ENCODE measurements at places on chromosomes 11 and 22. TPM values are rescaled to one million over a fixed set of nuclear protein-coding genes. Genes with fewer than 3 reads are reported as not detected.

DNA sequence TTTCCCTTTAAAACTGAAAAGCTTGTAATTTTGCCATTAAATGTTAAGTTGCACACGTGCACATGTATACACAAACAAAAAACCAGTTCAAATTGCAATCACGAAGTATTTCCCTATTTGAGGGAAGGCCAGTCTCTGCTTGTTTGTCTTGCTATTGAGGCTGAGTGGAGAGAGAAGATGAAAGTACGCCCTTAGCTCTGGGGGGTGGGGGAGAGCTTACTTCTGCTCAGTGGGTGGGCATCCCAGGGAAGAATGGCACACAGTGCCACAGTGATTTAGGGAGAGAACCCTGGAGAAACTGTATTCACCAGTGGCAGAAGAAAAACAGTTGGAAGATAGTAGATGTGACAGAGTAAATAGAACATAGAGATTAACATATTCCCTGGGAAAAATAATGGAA is 8.7 kb downstream of the YAP1 start:
- H3K27me3 ChIP-seq = no peaks in the 10 kb centered on the region
- H3K4me1 ChIP-seq = peaks cover 10% of the 10 kb centered on the region
- no peak for DNase-seq
- peak overlapping the region; percentile 48 for H3K27ac ChIP-seq
- H3K36me3 ChIP-seq = no peaks in the 10 kb centered on the region

DNA sequence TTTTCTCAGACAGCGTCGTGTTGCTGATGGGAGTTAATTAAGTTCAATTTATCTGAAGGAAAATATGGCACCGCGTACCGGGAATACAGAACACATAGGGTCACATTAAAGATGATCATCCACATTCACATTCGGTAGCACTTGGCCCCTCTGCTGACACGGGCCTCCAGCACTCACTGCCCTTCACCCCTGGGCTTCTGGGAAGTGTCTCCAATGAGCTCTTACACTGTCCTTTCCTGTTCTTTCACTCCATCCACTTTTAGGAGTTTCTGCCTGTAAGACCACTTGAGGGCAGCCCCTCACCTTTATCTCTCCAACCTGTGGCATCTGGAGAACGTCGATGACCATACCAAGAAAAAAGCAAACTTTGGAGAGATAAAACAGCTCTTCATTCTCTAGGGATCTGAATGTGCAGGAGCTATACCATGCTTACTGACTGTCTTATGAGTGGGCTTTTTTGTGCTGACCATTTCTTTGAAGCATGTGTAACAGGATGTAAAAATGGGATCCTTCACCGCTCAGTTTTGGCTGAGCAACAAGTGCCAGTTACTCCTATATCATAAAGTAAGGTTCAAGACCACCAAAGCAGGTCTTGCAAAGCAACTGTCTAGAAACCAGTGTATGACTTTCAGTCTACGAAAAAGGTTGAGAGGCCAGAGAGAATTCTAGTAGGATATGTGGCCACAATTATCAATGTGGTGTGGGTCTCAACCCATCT is 1.1 kb upstream of the SERGEF start:
- H3K4me1 ChIP-seq = no peaks in the 10 kb centered on the region
- no peak for DNase-seq
- no peaks in the 10 kb centered on the region for H3K27me3 ChIP-seq
- no peaks in the 10 kb centered on the region for H3K36me3 ChIP-seq
- H3K4me3 ChIP-seq = peak overlapping the region; percentile 78

LGR4 gene
- total RNA-seq = 34.2 TPM

PRMT3 gene
- total RNA-seq = 14.9 TPM

SF3A1 gene
- 68.6 TPM for total RNA-seq

GRCh38 chr11:36030731-36031281 is 86.9 kb downstream of the LDLRAD3 start:
- H3K27ac ChIP-seq = no peak overlapping the region
- no peak for DNase-seq
- no peaks in the 10 kb centered on the region for H3K27me3 ChIP-seq
- H3K4me3 ChIP-seq = no peak overlapping the region
- H3K36me3 ChIP-seq = no peaks in the 10 kb centered on the region

ZP1 gene
- total RNA-seq = 0.32 TPM

NCAM1 gene
- 3.6 TPM for total RNA-seq

DNA sequence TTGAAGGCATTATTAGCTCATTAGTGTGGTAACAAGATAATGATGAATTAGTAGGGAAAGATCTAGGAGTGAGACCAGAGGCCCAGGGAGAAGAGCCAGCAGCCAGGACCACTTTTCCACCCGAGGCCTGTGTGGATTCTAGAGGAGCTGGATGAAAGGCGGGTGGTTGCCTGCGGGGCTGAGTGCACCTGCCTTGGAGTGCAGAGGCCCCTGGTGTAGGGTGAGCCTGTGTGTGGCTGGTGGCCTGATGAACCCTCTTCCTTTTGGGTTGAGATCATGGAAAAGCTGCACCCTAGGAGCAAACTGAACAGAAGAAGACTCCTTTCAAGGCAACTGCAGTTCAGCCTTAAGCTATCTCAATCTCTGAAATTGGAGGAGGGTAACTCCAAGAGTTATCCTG is 5.9 kb upstream of the TP53AIP1 start:
- DNase-seq = no peak
- no peaks in the 10 kb centered on the region for H3K36me3 ChIP-seq
- H3K27ac ChIP-seq = no peak overlapping the region
- no peaks in the 10 kb centered on the region for H3K4me1 ChIP-seq
- H3K4me3 ChIP-seq = no peak overlapping the region
- H3K27me3 ChIP-seq = peaks cover 6% of the 10 kb centered on the region

TRPM5 gene
- total RNA-seq = not detected

SCGB2A2 gene
- total RNA-seq = 715 TPM

PDXP gene
- 4.2 TPM for total RNA-seq

GRCh38 chr11:20156280-20156875 is 3.9 kb downstream of the DBX1 start:
- no peak for DNase-seq
- no peak overlapping the region for H3K27ac ChIP-seq
- H3K4me1 ChIP-seq = no peaks in the 10 kb centered on the region
- no peaks in the 10 kb centered on the region for H3K36me3 ChIP-seq
- H3K4me3 ChIP-seq = peak overlapping the region; percentile 52

- H3K27ac ChIP-seq = peak overlapping the region; percentile 70
- peaks cover 4% of the 10 kb centered on the region for H3K4me1 ChIP-seq
- no peaks in the 10 kb centered on the region for H3K27me3 ChIP-seq
These were observed 33.6 kb downstream of the TMEM184B start for GRCh38 chr22:38239101-38239761.

DNA sequence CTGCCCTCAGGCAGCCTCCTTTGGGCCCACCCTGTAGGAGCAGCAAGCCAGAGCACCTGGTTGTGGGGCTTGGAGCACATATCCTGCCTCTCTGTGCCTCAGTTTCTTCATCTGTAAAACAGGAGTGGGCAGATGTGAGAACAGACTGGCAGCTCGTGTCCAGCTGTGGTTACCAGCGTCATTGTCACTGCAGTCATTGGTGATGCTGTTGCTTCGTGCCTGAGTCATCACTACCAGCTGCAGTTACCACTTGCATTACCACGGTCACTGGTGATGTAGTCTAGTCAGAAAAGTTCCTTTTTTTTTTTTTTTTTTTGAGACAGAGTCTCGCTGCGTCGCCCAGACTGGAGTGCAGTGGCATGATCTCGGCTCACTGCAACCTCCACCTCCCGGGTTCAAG is 20.4 kb downstream of the RSPH14 start:
- H3K27me3 ChIP-seq = no peaks in the 10 kb centered on the region
- no peak for DNase-seq
- no peak overlapping the region for H3K4me3 ChIP-seq
- no peaks in the 10 kb centered on the region for H3K4me1 ChIP-seq
- H3K27ac ChIP-seq = no peak overlapping the region
- no peaks in the 10 kb centered on the region for H3K36me3 ChIP-seq

DNA sequence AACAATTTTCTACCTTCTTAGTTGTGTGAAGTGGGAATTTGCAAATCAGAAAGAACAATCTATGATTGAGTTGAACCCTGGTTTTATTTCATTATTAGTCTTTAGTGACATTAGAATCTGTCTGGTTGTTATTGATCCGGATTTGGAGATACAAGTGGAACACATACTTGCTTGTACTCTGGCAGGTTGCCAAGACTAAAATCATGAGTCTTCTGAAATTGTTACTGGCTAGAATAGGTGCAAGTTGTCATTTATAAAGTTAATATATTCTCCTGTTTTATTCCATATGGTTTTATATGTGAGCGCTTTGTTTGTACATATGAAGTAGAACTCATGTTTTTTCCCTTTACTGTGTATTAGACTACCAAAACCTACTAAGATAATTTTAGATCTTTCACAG is 23.0 kb downstream of the CCDC15 start:
- no peak overlapping the region for H3K4me3 ChIP-seq
- no peaks in the 10 kb centered on the region for H3K4me1 ChIP-seq
- no peak for DNase-seq
- no peaks in the 10 kb centered on the region for H3K27me3 ChIP-seq

GRCh38 chr11:119403021-119403420 is 20.0 kb downstream of the THY1 start:
- no peak overlapping the region for H3K4me3 ChIP-seq
- no peak overlapping the region for H3K27ac ChIP-seq
- H3K4me1 ChIP-seq = no peaks in the 10 kb centered on the region
- H3K27me3 ChIP-seq = no peaks in the 10 kb centered on the region

DNA sequence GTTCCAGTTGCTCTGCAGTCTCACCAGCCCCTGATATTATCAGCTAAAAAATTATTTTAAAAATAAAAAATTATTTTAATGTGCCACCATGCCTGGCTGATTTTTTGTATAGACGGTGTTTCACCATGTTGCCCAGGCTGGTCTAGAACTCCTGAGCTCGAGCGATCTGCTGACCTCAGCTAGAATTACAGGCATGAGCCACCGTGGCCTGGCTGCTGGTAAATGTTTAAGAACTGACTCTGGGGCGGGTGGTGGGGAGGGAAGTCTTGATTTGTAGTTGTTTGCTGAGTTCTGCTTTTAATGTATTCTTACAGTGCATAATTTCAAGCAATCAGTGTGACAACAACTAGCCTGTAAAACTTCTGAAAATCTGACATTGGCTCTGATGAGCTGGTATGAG is 120.9 kb upstream of the PLET1 start:
- H3K27ac ChIP-seq = no peak overlapping the region
- H3K4me3 ChIP-seq = no peak overlapping the region
- no peaks in the 10 kb centered on the region for H3K4me1 ChIP-seq
- H3K36me3 ChIP-seq = no peaks in the 10 kb centered on the region
- H3K27me3 ChIP-seq = no peaks in the 10 kb centered on the region

PDGFD gene
- 76.0 TPM for total RNA-seq

DNA sequence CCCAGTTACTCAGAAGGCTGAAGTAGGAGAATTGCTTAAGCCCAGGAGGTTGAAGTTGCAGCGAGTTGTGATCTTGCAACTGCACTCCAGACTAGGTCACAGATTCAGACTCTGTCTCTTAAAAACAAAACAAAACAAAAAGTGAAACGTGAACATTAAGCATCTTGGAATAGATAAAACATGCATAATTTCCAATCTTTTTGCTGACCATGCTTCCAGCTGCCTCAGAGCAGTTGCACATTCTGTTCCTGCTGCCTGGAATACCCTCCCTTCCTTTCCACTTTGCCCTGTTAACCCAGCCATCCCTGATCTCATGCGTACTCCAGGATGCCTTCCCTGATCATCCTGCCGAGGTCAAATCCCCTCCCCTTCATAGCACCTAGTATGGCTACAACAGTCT is 718 bp upstream of the CCDC88B start:
- no peak overlapping the region for H3K4me3 ChIP-seq
- peaks cover 4% of the 10 kb centered on the region for H3K4me1 ChIP-seq
- H3K36me3 ChIP-seq = no peaks in the 10 kb centered on the region
- H3K27me3 ChIP-seq = no peaks in the 10 kb centered on the region
- no peak overlapping the region for H3K27ac ChIP-seq

DNA sequence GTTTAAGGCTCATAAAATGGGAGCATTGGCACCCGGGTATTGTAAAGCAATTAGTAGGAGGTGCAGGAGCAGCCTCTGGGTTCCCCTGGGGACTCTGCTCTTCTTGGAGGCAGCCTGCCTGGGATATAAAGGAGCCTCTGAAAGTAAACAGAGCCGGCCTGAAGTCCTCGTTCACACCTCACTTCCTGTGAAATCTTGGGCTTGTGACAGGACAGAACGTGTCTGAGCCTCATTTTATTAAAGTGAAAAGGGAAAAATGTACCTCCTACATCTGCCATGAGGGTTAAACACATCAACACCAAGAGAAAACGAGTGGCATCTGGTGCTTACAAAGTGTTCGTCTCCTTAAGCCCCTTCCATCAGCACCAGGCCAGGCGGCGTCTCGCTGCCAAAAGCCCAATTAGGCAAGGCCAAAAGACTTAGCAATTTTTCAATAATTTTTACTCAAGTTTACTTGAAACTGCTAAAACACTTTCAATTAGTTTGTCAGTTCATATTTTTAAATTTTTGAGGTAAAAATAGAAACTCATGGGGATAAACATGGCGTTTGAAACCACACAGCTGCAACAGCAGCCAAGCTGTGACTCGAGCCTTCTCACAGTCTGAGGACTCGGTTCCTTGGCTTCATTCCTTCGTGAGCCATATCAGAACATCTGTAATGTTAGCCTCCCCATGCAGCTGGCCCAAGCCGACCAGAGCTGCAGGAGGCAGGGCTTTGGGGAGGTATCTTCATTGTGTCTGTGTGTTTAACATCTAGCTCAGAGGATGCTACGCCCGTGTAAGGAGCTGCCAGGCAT is 33.6 kb downstream of the MAP6 start:
- no peak overlapping the region for H3K4me3 ChIP-seq
- DNase-seq = no peak
- no peaks in the 10 kb centered on the region for H3K27me3 ChIP-seq
- no peak overlapping the region for H3K27ac ChIP-seq

- no peak overlapping the region for H3K27ac ChIP-seq
- no peak overlapping the region for H3K4me3 ChIP-seq
- H3K27me3 ChIP-seq = no peaks in the 10 kb centered on the region
- H3K4me1 ChIP-seq = no peaks in the 10 kb centered on the region
These were observed 23.0 kb downstream of the FZD4 start for GRCh38 chr11:86932259-86932585.

DNA sequence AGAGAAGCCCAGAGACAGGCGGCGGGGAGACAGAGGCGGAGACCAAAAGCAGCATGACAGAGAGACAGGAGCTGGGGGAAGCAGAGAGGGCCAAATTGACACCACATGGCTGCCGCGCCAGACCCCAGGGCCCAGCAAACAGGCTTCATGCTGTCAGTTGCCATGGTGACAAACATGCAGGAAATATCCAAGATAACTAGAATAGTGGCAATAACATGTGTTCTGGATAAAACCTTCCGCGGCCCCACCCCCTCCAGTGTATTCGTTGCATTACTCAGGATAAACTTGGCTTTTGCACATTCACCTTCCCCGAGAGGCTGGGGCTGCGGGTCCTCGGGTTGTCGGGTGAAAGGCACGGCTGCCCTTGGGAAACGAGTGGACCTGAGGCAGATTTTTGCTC is 49.9 kb upstream of the CDON start:
- peak overlapping the region; percentile 80 for H3K27ac ChIP-seq
- H3K4me1 ChIP-seq = peaks cover 14% of the 10 kb centered on the region
- no peak for DNase-seq
- H3K36me3 ChIP-seq = no peaks in the 10 kb centered on the region

- no peak overlapping the region for H3K27ac ChIP-seq
- no peaks in the 10 kb centered on the region for H3K27me3 ChIP-seq
- no peaks in the 10 kb centered on the region for H3K36me3 ChIP-seq
- no peak for DNase-seq
- H3K4me1 ChIP-seq = no peaks in the 10 kb centered on the region
These were observed 31.8 kb upstream of the CCDC34 start for GRCh38 chr11:27394781-27395228.

KRTAP5-2 gene
- not detected for total RNA-seq
